Activated naive CD4-positive, alpha-beta T cell treated with Interleukin-2 at 50 U/mL for 16 hours (primary cell): ENCODE measurements at places on chromosomes 6 and 20.
A peak's percentile ranks its signal among the peaks of the same experiment; 100 is the strongest.

- DNase-seq, result no peak
Measured at GRCh38 chr20:50572938-50573777, 63.0 kb downstream of the PTPN1 start.

DNA sequence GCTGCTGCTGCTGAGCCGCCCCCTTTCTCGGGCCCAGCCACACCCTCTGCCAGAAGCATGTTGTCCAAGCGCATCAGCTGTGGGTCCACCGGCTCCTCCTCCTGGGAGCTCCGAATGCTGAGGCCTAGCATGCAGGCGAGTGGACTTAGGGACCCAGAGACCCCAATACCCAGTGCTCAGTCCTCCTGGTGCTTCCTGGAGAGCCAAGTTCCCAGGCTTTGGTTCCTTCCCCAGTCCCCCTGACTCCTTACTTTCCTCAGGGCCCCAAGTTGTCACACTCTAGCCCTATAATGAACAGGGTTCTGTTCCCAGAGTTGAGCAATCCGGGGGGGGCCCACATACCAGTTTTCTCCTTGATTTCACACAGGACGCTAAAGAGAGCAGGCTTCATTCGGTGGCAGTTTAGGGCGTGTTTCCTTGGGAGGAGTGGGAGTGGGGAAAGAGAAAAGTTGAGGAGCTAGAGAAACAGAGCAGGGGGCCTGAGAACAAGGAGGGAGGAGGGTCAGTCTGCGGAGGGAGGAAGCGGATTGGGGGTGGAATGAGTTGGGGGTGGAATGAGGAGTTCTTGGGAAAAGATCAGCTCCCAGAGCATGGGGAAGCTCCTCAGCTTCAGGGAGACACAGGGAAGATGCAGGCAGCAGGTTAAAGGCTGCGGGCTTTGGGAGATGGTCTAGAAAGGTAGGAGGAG lies 1.5 kb downstream of the PBX2 start:
- DNase-seq, result no peak

GRCh38 chr6:116070101-116070500 lies 9.4 kb upstream of the FRK start:
- no peak for DNase-seq

DNA sequence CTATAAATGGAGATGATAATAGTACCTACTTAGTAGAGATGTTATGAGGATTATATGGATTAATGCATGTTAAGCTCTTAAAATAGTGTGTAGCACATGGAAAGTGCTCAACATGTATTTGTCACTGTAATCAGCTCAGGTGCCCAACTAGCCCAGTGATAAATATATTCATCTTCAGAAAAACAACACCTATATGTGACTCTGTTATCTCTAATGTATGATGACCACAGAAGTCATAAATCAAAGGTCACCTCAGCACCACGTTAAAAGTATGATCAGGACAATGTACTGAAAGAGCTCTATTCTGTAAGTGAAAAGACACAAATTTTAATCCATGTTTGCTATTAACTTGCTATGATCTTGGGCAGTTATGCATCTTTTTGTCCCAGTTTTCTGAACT lies 36.8 kb upstream of the TENT5A start:
- DNase-seq, result no peak

DNA sequence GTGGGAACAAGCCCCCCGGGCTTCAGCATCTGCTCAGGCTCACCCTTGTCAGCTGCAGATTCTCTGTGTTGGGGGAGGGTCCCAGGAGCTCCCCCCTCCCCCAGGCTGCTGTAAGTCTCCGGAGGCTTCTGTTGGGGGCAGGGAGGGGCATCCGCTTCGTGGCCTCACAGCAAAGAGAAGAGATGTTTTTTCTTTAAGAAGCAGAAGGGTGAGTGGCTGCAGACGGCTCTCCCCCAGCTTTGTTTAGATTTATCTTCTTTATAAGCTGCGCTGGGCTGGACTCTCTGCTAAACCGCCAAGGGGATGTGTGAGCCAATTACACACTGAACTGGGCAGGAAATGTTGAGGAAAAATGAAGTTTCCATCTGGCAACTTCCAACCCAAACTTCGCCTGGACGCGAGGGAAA lies 48.7 kb upstream of the GATA5 start:
- no peak for DNase-seq

GRCh38 chr20:13205848-13206434 lies 15.1 kb upstream of the ISM1 start:
- DNase-seq, result no peak

DNA sequence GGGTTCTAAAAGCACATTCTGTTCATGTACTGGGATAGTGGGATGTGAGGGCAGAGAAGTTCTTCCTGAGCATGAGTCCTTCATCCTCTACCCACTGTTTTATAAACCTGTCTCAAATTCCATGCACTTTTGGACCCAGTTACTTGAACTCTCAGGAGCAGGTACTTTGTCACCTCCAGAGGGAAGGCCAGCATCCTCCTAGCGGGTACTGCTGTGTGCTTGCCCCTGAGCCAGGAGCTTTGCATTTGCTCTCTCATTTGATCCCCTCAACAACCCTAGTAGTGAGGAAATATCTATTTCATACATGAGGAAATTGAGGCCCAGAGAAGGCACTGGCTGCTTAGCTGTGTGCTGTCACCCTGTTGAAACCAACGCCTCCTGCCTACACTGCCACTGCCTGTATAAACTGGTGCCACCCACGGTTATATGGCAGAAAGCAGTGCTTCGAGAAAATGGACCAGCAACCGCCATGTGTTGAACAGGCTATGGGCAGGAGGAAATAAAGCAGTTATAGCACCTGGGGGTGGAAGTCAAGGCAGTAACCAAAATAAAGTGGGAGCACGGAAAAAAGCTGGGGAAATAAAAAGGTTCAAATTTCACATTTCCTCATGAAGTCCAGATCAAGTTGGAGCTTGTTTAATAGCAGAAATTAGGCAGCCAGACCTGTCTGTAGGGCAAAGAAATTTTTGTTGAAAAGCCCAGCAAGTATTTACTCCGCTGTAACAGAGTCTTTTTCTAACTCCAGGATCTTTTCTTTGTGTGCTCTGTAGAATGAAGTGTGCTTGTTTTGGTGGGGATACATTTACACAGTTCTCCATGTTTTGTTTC lies 38.0 kb downstream of the KLHL31 start:
- DNase-seq, result no peak

DNA sequence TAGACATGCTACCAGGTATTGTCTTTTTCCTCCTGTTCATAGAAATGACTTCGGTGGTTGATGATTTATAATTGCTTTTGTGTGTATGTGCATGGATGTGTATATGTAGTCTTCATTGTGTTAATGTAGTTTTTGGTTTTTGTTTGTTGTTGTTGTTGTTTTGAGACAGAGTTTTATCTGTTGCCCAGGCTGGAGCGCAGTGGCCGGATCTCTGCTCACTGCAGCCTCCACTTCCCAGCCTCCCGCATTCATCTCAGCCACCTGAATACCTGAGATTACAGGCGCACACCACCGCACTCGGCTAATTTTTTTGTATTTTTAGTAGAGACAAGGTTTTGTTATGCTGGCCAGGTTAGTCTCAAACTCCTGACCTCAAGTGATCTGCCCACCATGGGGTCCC lies 75.2 kb downstream of the HFE start:
- no peak for DNase-seq

GRCh38 chr6:136566851-136567250 lies 16.6 kb upstream of the MAP7 start:
- DNase-seq, result no peak

- DNase-seq, result no peak
Measured at GRCh38 chr6:129599467-129599866, 110.5 kb downstream of the ARHGAP18 start.

- no peak for DNase-seq
Measured at GRCh38 chr6:71114986-71115385, 158.1 kb upstream of the B3GAT2 start.

- DNase-seq, result no peak
Measured at GRCh38 chr20:43189554-43190331, at the start of gene PTPRT. Gene PTPRT, minus strand, starts transcription at chr20:43189906. Its CDS starts 173 bp downstream, at chr20:43189733.

DNA sequence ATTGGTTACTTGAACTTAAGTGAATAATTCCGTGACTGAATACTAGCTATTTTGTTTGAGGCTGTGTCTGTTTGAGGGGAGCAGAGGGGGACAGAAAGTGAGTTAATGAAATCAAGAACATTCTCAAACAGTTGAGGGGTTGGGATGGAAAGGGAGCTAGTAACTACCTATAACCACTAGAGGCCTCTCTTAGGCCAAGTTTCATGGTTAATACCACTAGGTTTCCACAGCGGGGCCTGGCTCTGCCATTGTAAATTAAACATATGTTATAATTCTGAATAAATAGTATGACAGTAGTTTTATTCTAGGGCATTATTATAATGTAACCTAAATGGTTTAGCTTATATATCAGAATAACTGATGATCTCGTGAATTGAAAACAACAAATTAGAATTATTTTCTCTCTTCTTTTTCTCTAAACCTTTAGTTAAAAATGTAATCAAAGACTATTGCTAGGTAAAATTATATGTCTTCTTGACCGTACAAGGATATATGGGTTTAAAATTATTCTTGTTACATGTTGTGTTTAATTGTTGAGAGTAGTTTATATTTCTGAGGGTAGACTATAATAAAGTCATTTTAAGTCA lies 108.1 kb downstream of the BCKDHB start:
- no peak for DNase-seq

- DNase-seq, result no peak
Measured at GRCh38 chr6:82954937-82955577, 110.6 kb downstream of the UBE3D start.

GRCh38 chr20:39885975-39886649 lies 802.9 kb downstream of the MAFB start:
- DNase-seq, result no peak

DNA sequence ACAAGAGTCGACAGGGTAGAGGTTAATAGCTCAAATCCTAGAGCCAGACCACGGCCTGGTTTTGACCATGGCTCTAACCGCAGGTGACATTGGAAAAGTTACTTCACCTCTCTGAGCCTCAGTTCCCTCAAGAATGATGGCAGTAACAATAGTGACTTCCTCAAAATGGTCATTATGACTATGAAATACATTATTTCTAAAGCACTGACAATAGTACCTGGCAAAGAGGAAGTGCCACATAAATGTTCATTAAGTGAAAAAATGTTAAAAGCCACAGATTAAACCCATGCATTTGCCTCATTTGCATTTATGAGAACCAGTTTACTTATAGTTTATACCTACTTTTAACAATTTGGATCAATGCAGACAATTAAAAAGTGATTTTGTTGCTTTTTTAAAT lies 12.3 kb downstream of the BTBD3 start:
- no peak for DNase-seq

- DNase-seq, result no peak
Measured at GRCh38 chr6:156775717-156776116, 1.5 kb upstream of the ARID1B start.

- DNase-seq, result no peak
Measured at GRCh38 chr20:38706509-38706908, 17.8 kb upstream of the SLC32A1 start.

DNA sequence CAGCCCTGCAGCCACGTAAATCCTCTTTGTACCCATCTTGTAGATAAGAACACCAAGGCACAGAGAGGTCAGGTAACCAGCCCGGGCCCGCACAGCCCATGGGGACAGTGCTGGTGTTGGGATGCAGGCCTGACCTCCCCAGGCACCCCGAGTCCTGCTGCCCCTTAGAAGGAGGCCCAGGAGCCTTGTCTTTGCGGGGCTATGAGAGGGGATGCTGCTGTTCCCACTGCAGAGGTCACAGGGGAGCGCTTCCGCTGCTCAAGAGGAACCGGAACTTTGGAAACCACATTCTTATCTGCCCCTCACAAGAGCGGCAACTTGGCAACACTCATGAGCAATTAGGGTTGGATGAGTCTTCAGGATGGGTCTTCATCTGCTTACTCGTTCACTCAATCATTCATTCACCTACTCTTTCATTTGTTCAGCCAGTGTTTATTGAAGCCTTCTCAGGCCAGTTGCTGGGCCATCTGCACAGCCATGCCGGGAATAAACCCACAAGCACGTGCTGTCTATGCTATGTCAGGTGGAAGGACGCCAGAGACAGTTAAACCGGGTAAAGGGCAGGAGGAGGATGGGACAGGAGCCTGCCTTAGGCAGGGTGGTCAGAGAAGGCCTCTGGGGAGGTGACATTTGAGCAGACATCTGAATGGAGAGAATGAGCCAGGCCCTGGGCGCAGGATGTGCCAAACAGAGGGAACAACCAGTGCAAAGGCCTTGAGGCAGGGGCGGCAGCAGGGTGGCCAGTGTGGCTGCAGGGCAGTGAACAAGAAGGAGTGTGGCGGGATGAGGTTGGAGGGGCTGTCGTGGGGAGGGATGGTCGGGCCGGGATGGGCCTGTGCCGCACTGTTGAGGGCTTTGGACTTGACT lies 60.8 kb downstream of the RBM38 start:
- no peak for DNase-seq

DNA sequence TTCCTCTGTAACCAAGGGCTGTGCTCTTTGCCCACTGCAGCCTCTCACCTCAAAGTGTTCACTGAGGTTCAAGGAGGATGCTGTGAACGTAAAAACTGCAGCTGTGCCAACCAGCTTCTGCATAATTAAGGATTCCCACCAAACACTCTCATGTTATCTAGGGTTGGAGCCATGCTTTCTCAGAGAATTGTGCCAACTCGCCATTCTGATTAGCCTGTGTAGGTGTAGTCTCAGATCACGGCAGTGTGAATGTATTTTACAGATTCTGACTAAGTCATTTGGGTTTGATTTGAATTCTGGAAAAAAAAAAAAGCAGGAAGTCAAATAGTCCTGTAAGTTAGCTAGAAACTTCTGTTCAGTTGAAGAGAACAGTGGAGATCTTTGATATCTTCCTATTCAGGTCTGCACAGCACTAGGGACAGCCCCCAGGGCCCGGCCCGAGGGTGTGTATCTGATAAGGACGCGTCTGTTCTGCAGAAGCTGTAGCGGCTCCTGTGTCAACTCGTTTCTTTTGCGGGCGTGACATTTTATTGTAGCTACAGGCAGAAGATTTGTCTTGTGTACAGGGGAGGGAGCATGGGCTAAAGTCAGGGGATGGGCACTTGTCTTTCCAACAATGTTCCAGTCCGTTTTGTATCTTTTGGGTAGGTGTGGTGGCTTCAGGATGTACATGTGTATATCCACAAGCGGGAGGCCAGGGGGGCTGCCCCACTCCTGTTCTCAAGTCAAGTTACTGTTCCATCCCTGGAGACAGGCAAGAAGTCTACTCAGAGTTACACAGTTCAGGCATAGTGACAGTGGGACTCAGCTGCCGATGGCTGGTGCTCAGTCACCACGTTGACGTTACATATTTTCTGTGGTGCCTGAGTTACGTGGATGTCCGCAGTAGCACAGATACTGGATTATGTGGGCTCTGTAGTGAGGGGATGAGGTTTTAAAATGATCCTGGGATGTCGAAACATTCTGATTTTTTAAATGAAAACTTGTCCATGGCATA lies 12.4 kb downstream of the IRF4 start:
- peak; percentile 53 for DNase-seq

DNA sequence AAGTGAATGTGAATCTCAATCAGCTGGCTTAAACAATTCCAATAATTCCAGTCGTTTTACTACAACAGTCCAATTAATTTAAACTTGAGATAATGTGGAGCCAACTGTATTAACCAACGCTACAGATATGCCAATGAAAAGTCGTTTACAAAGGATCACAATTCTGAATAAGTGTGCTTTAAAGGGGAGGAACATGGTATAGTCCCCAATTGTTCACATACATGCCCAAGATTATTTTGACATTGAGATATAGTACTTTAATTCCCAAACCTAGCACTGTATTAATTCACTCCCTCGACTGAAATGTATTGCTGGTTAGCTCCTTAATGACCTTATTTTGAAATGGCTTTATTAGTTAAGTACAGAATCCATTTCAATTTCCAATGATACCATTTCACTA lies 2.5 kb downstream of the AKIRIN2 start:
- no peak for DNase-seq

- no peak for DNase-seq
Measured at GRCh38 chr20:8876366-8876765, 192.5 kb upstream of the PLCB4 start.

- DNase-seq, result no peak
Measured at GRCh38 chr6:150638267-150638666, 38.6 kb downstream of the PLEKHG1 start.
